Stimulated activated CD8-positive, alpha-beta memory T cell treated with anti-CD3 and anti-CD28 coated beads, Interleukin-7, amount 100 ng/mL, for 24 hours (primary cell): ENCODE measurements at places on chromosomes 7 and 10.

DNA sequence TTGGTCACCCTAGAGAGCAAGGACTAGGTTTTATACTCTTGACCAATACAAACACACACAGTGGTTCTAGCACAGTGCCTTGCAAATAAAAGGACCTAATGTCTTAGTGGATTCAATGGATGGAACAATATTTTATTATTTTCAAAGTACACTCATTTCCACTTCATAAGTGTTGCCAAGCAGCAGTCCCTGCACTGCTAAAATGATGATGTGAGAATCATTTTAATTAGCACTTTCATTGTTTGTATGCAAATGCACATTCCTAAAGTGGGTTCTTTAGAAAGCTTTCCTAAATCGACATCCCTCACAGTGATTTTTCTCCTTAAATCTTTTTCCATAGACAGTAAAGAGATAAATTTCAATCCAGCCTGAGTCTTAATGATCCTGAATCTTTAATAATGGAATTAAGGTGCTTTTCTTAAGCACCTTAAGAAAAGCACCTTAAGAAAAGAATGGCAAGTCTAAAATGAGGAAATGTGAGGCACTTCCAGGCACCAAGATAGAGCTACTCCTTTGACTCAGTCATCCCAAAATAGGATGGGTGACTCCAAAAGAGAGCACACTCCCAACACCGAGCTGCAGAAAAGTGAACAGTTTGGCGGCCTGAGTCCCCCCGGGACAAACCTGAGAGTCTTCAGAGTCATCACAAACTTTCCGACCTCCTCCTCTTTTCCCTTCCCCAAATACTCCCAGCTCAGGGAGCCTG lies 84.5 kb downstream of the SORBS1 start:
- no peak for DNase-seq

DNA sequence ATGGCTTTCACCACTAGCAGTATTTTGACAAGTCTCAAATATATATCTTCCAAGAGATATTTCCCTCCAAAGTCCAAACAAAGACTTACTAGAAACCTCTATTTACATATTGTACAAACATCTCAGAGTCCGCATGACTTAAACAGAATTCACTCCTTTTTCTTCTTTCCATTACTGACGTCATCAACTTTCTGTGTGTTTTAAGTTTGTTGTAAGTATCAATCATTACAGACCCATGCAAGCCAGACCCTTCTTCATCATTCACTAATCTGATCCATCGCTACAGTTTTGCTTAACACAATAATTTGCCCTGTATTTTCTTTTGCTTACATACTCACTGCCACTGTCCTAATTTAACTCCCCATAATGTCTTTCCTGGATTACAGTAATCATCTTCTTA lies 51.9 kb downstream of the SEMA3A start:
- DNase-seq = no peak

GRCh38 chr10:27611744-27612550 lies 107.8 kb downstream of the RAB18 start:
- no peak for DNase-seq

GRCh38 chr7:132206594-132206993 lies 369.7 kb downstream of the PLXNA4 start:
- no peak for DNase-seq

- no peak for DNase-seq
Observed at GRCh38 chr10:107487284-107487683, 322.8 kb upstream of the SORCS1 start.

GRCh38 chr7:31741852-31742251 lies 54.8 kb downstream of the PPP1R17 start:
- no peak for DNase-seq

DNA sequence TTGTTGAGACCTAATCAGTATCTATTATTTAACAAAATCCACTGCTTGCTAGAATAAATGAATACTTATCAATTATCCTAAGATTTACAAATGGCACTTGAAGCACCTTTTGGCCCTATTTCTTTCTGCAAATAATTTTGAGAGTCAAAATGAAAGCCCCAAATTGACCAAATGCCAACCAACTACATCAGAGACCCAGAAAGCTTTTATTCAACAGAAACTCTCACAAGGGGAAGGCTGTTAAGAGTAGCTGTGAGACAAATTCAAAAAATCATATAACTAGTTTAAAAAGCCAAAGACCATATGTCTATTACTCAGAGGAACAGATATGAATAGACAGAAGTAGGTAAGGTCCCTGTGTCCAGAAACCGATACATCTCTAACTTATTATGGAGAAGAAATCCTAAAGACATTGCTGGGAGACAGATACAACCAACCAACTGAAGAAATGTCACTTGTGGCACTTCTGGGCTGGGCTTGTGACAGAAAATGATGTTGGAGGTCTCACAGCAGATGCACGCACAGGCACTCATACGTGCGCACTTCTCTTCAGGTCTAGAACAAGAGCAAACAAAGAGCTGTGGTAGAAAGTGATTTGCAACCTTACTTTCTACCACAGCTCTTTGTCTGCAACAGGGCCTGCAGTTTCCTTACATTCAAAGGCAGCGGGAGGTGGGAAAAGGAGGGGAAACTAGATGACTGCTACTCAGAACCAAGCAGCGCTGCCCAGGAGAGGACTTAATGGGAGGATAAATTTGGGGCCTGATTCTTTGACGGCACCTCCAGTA lies 58.6 kb upstream of the KCNIP2 start:
- no peak for DNase-seq

DNA sequence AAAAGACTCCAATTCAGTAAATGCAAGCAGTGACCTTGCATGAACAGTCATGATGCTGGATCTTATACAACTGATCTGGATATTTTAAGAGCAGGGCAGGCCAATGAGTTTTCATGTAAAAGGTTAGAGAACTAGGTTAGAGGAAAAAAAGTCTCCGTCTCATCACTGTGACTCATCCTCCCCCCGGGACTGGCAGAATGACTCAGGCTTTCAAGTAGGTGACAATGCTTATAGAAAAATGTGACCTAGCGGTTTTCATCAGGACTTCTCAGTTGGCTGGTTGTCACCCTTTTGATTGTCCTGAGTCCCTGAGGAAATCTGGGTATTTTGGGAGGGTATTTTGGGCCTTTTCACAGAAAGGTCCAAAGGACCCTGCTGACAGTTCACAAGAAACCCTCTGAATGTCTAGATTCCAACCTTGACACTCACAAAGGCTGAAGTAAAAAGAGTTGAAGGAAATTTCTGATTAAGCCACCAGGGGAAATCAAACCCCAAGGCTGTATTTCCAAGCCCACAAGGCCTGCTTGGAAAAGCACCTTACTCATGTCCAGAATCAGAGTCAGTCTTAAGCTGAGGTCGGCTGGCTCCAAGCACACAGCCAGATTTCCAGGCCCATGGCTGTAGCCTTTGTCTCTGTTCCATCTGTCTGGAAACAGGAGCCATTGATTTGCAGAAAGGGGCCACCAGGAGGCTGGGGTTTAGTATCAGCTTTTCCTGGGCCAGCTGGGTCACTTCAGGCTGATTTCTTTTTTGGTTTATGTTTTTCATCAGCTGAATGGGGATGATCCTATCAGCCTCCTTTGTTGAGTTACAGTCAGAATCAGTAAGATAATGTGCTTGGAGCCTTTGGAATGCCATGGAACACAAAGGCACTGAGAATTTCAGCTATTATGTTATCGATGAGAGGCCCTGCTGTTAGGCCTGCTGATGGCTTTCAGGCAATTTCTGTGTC lies 226.4 kb upstream of the HABP2 start:
- no peak for DNase-seq

GRCh38 chr7:33971106-33971505 lies 65.8 kb downstream of the BMPER start:
- no peak for DNase-seq

DNA sequence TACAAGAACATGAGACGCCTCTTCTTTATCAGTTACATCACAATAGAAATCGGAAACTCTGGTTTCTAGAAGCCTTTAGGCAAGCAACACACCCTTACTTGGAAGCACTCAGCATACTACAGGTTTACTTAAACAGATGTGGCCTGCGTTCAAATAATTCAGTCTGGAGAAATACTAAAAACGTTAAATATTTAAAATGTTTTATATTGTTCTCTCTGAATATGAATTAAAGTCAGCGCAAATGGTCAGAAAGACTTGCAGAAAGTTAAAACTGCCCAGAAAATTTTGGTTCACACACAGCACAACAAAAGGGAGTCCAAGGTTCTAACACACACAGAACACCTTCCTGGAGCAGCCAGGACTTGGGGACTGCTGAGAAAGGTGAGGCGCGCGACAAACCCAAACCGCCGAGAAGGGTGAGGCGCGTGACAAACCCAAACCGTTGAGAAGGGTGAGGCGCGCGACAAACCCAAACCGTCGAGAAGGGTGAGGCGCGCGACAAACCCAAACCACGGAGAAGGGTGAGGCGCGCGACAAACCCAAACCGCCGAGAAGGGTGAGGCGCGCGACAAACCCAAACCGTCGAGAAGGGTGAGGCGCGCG lies 25.8 kb downstream of the ESYT2 start:
- no peak for DNase-seq

- DNase-seq = no peak
Observed at GRCh38 chr7:34109936-34110780, 204.8 kb downstream of the BMPER start.

GRCh38 chr10:75398200-75398691 lies 3.3 kb downstream of the ZNF503 start:
- no peak for DNase-seq

- DNase-seq = no peak
Observed at GRCh38 chr7:50205011-50205410, 99.5 kb upstream of the IKZF1 start.

DNA sequence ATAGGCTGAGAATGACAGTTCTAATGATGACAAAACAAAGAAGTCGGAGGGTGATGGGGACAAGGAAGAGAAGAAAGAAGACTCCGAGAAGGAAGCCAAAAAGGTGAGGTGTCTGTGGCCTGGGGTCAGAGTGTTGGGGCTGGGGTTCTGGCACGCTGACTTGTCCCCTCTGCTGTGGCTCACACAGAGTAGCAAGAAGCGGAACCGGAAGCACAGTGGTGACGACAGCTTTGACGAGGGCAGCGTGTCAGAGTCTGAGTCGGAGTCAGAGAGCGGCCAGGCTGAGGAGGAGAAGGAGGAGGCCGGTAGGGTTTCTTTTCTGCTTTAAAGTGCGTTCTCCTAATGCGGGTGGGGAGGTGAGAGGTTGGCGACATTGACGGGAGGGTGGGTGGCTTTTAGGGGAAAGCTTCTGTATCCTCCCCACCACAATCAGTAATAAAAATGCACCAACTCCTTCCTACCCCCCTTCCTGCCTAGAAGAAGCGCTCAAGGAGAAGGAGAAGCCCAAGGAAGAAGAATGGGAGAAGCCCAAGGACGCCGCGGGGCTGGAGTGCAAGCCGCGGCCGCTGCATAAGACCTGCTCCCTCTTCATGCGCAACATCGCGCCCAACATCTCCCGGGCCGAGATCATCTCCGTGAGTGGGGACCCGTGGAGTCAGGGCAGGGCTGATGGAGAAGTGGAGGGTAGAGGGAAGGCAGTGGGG lies 4.6 kb downstream of the UFSP1 start:
- DNase-seq = no peak

DNA sequence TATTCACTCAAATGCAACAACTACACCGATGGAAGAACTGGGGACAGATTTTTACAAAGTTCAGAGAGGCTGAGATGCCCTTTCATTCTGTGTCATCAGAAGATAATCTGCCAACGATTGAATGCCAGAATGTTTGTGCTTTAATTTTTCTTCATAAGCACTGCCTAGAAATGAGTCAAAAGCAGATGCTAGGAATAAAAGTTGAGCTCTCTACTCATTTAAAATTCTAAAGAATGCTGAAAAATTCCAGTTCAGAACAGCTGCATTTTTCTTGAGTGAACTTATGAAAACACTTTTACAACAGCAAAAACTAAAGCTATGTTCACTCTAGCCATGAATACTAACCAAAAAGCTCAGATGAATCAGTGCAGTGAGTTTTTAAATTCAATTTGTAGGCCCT lies 22.3 kb upstream of the FAM133B start:
- no peak for DNase-seq
